ENCODE measurements at places on chromosomes 3 and 15.

DNA sequence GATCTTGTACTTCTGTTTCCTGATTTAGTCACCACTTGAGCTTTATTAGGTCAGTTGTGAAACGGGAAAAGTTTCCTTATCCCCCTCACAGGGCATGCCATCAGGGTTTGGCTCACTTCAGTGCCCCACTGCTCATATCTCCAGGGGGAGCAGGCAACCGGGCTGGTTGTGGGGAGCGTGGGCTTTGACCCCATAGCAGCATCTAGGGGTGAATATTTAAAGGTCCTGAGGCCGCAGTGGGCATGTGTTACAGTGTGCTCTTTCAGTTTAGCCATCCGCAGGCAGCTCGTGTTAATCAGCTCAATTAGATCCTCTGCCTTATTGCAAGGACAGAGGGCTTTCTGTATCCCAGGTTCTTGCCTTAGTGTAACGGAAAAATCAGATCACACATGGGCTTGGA lies 71.9 kb downstream of the MRPL46 start:
- no peak for DNase-seq

- DNase-seq: no peak
Observed at GRCh38 chr3:70065696-70066253, 66.2 kb downstream of the SAMMSON start.

GRCh38 chr15:93071469-93071936 lies 17.5 kb downstream of the RGMA start:
- DNase-seq: no peak

GRCh38 chr15:58694641-58695398 lies 54.7 kb downstream of the ADAM10 start:
- DNase-seq: no peak
